DMS153 (cell line): ENCODE measurements at places on chromosomes 7 and 10.

DNA sequence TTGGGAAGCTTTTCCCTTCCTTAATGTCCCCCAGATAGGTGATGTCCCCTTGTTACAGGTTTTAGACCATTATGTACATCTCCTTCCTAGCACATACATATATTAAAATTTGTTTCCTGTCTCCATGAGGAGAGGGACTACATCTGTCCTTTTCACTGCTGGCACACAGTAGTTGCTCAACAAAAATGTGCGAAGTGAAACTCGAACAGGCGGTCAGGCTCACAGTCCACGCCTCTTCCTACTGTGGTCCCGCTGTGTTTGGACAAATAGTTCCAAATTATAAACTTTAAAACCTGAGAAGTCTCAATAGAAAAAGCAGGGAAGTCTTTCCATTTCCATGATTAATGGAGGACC lies 1.2 kb upstream of the HHEX start:
- DNase-seq: no peak

DNA sequence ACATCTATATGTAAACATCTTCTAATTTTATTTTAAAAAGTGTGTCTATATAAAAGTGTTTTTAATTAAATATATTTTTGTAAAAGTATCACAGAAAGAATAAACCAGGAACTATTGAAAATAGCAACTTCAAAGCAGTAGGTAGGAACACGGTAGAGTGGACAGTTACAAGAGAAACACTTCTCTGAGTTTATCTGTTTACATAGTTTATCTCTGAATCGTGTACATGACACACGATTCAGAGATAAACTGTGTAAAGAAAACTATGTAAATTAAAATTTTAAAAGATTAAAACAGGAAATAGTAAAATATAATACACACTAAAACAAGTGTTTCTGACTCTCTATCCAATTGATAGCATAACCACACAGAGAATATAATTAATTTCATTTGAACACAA lies 25.1 kb upstream of the FAM170B start:
- DNase-seq: no peak

DNA sequence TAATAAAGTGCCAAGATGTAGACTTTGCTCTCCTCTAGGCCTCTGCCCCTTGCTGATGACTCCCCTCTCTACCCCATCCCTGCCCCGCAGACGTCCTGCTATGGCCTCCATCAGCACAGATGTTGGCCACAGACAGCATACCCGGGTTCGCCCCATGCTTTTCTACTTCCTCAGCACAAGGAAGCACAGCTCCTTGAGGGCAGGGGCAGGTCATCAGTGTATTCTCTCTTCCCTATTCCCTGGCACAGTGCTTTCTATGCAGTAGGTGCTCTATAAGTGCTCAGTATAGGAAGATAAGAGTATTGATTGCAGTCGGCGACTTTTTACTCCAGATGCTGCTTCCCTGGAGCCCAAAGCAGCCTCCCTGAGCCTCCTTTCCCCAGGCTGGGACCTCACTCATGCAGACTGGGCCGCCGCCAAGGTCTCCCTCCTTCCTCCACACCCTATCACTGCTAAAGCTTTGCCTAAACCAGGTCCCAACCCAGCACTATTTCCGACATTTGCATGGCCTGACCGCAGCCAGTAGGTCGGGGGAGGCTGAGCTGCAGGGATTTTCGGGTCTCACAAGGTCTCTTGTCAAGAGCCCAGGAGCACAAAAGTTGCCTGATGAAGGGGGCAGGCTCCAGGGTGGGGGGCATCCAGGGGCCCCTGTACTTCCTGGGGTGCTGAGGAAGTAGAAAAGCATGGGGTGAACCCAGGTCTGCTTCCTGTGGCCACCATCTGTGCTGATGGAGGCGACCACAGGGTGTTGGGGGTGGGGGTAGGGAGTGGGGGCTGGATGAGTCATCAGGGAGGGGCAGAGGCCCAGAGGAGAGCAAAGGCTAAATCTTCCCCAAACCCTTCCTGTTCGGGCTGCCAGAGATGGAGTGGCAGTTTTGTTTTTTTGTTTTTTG lies 8.0 kb downstream of the CALHM3 start:
- no peak for DNase-seq

- no peak for DNase-seq
These were observed 1.0 kb downstream of the UBTD1 start for GRCh38 chr10:97499561-97500296.

GRCh38 chr7:117728890-117729624 lies 144.2 kb downstream of the CTTNBP2 start:
- DNase-seq: peak; percentile 27

- DNase-seq: no peak
These were observed 11.2 kb upstream of the FRMPD2 start for GRCh38 chr10:48285710-48286109.

DNA sequence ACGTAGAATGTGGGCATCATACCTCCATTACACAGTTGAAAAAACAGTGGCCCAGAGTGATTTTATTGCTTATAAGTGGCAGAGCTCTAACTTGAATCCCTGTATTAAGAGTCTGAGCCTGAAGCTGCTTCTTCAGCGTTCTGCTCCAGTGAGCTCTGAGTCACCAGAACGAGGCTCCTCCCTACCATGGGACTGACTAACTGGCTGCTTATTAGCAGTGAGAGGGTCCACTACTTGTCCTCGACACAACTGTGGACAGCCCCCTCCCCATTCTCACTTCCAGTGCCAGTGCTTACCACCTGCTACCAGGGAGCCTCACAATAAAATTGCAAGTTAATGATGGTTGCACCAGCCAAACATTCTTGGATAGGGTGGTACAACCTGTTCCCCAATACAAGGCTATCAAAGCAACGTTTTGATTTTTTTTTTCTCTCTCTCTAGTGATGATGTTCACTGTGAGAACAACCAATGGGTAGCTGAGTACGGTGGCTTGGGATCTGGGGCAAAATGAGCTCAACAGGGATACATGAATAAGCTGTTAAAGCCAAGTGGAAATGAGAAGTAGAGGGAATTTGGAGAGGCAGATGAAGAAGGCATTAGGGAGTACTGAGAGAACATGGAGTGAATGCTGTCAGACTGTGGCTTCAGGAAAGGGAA lies 2.7 kb upstream of the NRG3 start:
- DNase-seq: no peak

- DNase-seq: no peak
These were observed 6.0 kb upstream of the PON1 start for GRCh38 chr7:95330204-95330960.

- no peak for DNase-seq
These were observed 97.8 kb downstream of the ABCC2 start for GRCh38 chr10:99880080-99880835.

DNA sequence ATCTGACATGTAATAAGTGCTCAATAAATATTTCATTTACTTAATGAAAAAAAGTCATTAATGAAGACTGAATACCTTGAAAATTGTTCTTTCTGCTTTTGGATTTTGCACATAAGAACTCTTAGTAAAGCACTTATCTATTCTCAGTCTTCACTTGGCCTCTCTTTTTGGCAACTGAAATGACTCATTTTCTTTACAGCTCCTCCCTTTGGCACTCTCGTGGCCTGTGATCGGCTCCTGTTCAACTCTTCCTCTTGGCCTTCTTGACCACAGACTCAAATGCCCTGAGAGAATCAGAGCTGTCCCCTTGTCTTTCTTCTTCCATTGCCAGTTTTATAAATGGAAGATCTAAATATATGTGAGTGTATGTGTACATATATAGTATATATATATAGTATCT lies 54.2 kb downstream of the FOXP2 start:
- no peak for DNase-seq

DNA sequence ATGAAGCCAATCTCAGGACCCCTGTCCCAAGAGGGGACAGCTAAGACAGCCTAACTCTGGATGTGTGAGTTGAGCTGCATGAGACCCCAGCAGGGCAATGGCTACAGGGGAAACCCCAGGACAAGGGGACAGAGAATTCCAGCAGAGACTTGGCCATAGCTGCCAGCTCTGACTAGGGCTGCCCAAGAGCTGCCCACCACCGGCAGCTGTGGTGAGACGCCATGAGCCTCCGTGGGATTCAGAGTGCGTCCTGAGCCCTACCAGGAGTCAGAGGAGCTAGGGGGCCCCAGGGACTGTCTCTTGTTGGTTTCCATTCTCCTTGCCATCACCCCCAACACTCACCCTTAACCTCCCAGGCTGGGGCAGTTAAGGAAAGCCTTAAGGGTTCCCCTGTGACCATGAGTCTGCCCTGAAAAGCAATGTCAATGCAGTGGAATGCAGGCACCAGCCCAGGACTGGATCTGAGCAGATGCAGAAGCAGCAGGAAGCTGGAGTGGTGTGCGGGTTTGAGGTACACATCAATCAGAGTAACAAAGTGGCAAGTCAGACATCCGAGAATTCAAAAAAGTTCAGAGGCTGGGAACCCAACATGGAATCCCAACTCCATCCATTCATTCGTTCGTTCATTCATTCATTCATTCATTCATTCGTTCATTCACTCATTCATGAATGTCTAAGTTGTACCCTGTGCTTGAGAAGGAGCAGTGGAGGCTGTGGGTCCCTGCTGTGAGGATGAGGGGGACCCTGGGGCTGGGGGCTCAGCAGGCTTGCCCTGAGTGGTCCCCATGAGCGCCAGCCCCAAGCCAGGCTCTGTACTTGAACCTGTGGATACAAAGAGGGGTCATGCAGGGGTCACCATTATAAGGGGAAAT lies 52.9 kb downstream of the C10orf120 start:
- DNase-seq: no peak

GRCh38 chr10:124132876-124133275 lies 39.5 kb upstream of the CHST15 start:
- no peak for DNase-seq

GRCh38 chr7:19958309-19958896 lies 185.0 kb upstream of the TMEM196 start:
- DNase-seq: no peak

DNA sequence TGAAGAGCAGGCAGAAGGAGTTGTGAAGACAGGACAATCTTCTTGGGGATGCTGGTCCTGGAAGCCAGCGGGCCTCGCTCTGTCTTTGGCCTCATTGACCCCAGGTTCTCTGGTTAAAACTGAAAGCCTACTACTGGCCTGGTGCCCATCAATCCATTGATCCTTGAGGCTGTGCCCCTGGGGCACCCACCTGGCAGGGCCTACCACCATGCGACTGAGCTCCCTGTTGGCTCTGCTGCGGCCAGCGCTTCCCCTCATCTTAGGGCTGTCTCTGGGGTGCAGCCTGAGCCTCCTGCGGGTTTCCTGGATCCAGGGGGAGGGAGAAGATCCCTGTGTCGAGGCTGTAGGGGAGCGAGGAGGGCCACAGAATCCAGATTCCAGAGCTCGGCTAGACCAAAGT lies 1.5 kb downstream of the CHPF2 start:
- no peak for DNase-seq

DNA sequence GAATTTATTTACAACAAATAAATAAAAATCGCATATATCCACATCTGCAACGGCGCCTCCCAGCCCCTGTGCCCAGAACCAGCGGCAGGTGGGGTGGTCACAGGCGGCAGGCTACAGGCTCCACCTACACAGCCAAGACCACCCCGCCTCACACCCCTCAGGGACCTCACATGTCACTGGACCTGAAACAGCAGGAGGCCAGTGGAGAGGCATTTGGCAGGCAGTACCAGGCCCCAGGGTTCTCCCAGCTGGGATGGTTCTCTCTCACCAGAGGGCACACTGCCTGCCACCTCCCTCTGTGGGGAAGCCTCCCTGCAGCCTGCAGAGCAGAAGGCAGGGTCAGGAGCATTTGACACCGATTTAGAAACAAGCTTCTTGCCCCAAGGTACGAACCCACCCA lies 81.5 kb downstream of the MAD1L1 start:
- DNase-seq: no peak

- DNase-seq: no peak
These were observed 32.0 kb downstream of the SFMBT2 start for GRCh38 chr10:7378602-7379403.

GRCh38 chr10:114188001-114188400 lies 8.8 kb downstream of the TDRD1 start:
- no peak for DNase-seq

DNA sequence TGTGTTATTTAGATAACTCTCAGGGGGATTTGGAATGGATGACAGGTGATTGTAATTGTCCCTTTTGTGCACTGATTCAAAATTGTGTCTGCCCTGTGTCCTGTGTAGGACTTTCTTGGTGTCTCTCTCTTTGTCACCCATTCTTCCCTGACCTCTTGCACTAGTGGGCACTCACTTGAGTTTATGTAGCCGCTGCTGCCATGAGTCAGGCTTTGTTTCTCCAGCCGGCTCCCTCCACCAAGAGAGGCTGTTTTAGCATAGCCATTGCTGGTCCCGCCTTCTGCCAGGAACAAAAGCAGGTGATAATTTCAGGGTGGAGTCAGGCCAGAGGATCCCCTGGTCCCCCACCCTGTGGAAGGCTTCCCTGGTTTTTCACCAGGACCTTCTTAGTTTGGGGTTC lies 8.4 kb downstream of the COL17A1 start:
- no peak for DNase-seq

- DNase-seq: no peak
These were observed at the start of gene TMEM196 for GRCh38 chr7:19772841-19773760. TMEM196 (minus strand) TSS chr7:19773617; CDS start chr7:19772696, 921 bp downstream.

DNA sequence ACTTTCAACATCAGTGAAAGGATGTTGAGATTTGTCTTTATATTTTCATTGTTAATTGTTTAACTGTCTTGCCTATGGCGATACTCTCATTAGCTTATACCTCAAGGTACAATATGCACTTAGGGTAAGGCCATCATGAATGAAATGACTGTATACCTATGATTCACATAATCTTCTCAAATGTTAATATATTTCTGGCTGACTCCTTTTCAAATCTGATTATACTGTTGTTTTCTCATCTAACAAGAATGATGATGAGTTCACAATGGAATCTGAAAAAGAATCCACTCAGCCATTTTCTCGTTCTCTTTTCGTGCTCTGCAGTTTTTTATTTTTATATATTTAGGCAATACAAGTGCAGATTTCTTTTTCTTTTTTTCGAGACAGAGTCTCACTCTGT lies 159.1 kb downstream of the ARHGAP12 start:
- no peak for DNase-seq

- DNase-seq: no peak
These were observed 223.1 kb upstream of the PPP2R2D start for GRCh38 chr10:131677671-131678070.

DNA sequence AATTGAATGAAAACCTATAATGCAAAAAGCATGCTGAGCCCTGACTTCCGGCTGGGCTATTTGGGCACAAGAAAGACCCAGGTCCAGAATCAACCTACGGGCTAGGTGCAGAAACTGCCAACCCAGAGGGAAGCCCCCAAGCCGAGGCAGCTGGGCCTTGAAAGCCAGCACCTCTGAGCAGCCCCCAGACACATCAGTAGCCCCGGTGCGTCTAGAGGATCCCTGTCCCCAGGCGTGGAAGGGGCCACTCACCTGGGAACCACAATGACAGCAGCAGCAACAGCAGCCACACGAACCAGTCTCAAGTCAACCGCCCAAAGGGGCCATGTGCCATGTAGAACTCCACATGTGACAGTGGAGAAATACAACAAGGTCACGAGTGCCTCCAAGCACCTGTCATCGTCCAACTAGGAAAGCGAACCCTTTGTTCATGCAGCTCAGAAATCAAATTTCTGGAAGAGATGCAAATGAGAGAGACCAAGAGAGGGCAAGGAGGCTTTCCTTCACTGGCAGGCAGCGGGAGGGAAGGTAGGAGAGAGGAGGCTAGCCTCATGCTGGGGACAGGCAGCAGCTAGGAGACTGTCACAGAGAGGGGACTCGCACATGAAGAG lies 57.5 kb upstream of the CHST15 start:
- no peak for DNase-seq
